CD4-positive, alpha-beta T cell treated with Interleukin-2 at 100 ng/mL for 4 hours (primary cell): ENCODE measurements at places on chromosomes 2 and 18.

- DNase-seq, result no peak
Measured at GRCh38 chr2:179898873-179899272, 37.5 kb upstream of the ZNF385B start.

DNA sequence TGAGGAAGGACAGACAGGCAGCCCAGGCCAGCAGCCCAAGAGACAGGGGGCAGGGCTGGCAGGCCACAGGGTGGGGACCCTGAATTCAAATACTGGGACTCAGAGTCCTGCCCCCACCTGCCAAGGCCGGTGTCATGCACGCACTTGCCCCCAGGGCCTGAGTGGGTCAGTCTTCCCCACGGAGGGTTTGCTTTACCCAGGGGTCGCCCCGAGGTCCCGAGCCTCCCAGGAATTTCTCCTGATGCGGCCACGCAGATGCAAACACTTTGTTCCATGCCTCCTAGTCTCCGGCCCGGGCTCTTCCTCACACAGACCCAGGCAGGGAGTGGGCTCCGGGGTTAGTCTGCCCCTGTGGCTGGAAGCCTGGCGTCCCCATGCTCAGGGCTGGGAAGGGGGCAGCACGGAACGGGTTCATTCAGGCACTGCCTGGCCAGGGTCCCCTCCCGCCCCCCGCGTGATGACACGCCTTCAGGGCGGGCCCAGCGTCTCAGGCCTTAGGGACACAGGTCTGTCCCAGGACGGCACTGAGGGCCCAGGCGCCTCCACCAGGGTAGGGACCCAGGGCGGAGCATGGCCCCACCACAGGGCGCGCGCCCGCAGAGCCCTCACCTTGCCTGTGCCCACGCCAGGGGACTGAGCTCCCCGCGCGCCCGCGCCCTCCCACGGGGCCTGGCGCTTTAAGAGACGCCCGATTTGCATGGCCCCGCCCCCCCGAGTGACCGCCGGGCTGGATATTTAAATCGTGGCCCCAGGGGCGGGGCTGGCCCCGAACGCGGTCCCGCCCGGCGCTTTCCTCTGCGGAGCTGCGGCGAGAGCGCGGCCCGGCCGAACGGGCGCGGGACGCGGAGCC, at the start of gene SNED1:
Gene SNED1, plus strand, starts transcription at position 763 of the 850 bp plus-strand sequence. CDS start 220 bp downstream, outside the sequence.
- DNase-seq, result peak; percentile 35

DNA sequence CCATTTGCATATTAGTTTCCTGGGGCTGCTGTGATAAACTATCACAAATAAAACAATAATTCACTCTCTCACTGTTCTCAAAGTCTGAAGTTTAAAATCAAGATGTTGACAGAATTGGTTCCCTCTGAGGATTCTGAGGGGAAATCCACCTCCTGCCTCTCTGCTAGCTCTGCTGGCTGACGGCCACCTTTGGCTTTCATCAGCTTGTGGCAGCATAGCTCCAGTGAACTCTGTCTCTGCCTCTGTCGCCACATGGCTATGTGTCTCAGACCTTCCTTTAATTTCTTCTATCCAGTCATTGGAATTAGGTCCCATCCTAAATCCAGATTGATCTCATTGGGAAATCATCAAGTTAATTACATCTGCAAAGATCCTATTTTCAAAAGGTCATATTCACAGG, 38.9 kb upstream of the TRIM43 start:
- DNase-seq, result no peak

GRCh38 chr2:99956232-99957030, 186.0 kb downstream of the AFF3 start:
- no peak for DNase-seq

DNA sequence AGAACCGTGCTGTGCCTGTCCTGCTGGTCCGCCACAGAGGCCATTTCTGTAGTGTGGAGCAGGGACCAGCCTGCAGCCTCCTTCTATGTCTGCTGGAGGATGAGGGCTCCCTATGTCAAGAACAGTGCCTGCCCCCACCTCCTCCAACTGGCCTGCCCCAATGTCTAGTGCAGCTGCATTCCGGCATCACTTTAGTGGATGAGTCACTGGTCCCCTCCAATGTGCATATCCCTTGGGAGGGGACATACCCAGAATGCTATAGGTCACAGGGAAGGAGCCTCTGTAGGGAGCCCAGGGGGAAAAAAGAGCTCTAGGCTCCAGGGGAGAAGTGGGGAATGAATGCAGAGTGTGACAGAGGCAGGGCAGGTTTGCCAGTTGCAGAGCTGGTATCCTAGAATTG, 219.6 kb downstream of the CELF4 start:
- no peak for DNase-seq

GRCh38 chr2:105617631-105618350, 126.9 kb upstream of the NCK2 start:
- DNase-seq, result no peak

DNA sequence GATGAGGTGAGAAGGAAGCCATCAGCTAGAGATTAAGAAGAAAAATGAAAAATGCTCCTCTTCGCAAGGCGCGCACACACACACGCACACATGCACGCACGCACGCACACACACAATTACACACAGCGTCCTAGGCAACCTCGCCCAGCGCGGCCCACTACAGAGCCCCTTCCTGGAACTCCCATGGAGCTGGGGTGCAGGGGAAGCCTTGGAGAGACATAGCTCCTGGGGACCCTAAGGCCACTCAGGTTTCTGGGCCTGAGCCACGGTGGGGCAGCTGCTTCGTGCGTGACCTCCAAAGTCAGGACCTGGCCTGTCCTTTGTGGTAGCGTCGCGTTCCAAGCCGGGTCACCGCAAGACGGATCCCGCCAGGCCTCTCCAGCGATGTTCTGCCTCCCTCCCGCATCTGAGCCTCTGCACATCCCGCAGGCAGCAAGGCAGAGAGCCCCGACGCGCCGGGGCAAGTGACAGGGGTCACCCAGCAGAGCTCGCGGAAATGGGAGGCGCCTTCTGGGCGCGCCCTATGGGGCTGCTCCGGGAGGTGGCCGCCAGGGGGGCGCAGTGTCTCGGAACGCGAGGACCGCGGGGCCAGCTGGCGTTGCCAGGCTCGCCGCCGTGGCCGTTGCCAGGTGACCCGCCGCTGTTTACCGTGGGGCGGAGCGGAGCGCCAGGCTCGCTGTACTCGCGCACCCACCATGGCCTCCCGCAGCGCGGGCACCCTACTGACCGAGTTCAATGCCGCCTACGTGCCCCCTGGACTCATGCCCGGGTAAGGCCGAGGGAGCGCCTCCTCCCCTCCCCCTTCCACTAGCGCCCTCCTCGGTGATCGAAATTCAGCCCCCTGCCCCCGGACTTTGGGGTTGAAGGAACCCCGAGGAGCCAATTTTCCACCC, 79.0 kb downstream of the CIB4 start:
- DNase-seq, result no peak

GRCh38 chr2:127605691-127606263, 40.2 kb upstream of the GPR17 start:
- DNase-seq, result no peak

- DNase-seq, result no peak
Measured at GRCh38 chr2:69779258-69780001, 37.5 kb downstream of the ANXA4 start.

- DNase-seq, result no peak
Measured at GRCh38 chr18:70022636-70023035, 75.0 kb upstream of the CD226 start.

DNA sequence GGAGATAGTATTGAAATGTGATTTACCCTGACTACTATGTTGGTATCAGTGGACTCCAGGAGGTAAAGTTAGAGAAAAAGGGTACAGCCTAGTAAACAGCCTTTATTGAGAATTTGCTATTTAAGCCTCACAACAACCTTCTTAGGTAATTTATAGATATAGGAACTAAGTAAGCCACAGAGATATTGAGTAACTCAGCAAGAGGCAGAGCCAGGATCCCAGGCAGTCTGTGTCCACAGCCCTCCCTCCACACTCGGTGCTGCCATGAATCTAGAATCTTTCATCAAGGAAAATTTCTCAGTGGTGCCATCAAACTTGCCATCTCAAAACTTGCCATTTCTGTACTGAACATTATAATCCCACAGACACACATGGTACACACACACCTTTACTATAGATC, 170.9 kb downstream of the CAPN13 start:
- DNase-seq, result no peak

DNA sequence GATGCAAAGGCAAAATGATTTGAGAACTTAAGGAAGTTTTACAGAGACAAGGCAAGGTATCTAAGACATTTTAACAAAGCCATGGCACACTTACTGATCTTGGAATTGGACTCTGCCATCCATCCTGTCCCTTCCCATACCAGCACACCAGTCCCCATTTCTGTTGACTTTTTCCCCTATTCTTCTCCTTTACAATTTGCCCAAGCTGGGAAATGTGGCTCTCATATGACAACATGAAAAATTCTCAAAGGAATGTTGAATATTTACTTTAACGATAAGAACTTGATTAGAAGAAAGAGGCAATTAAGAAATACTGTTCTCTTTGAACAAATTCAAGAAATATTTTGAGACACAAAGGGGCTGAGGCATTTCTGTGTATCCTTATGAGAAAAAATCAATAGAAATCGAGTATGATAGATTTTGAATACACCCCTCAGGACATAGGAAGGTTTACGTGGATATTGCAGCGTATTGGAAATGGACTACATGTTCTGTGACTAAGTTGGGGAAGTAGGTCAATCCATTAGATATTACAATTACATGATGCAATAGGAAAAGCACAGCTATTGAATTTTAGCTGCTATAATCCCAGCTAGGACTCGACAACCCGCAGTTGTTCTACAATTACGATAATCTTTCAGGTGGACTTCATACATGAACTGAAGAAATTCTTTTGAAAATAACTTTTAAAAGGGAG, 201.6 kb downstream of the TRIB2 start:
- no peak for DNase-seq

- no peak for DNase-seq
Measured at GRCh38 chr2:46346719-46347118, 49.5 kb downstream of the EPAS1 start.

GRCh38 chr18:58466636-58467205, 162.2 kb downstream of the ALPK2 start:
- DNase-seq, result no peak

DNA sequence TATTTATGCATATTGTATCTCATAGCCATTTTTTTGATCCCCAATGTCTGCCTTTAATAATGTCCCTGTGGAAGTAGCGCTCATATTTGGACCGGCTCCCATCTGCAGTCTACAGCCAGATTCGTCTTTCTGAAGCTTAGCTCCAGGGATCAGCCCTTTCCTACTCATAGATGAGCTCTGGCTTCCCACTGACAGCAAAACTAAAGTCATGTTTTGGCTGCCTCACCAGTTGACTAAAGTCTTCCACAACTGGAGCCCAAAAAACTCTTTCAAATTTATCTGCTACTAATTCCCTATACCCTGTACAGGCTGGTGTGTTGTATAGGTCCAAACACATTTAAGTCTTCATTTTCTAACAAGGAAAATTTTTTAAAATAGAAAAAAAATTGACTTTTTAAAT, 294.2 kb upstream of the HNMT start:
- no peak for DNase-seq

GRCh38 chr2:27954771-27955383, 64.3 kb downstream of the BABAM2 start:
- DNase-seq, result peak; percentile 65

- DNase-seq, result no peak
Measured at GRCh38 chr2:217832115-217832514, 170.7 kb downstream of the TNS1 start.

DNA sequence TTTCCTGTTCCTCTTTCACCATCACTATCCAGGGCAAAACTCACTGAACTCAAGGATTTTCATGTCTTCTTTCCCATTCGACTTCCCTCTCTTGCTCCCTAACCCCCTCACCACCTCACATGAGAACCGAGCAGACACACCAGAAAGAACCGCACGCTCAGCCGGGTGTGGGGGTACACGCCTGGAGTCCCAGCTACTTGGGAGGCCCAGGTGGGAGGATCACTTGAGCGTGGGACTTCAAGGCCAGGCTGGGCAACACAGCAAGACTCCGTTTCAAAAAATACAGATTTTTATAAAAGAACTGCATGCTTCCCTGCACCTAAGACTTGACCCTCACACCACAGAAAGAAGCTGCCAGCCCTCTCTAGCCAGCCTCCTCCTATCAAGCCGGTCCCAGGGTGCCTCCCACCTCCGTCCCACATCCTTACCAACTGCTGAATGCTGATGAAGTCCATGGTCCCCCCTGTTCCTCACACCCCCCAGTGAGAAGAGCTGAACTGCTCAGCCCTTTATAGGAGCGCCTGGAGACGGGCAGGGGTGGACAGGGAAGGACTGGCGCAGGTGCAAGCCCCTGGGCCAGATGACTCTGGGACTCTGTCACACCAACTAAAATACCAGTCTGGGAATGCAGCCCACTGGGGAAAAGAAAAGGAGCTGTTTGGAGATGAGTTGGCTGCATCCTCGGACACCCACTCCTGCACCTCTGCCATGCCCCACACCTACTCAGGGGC, at the start of gene ANKRD23:
Gene ANKRD23, minus strand, starts transcription at position 484 of the 731 bp plus-strand sequence. Its CDS starts 29 bp downstream, at position 455.
- DNase-seq, result no peak

- DNase-seq, result no peak
Measured at GRCh38 chr18:42533009-42533575, 578.1 kb downstream of the PIK3C3 start.

DNA sequence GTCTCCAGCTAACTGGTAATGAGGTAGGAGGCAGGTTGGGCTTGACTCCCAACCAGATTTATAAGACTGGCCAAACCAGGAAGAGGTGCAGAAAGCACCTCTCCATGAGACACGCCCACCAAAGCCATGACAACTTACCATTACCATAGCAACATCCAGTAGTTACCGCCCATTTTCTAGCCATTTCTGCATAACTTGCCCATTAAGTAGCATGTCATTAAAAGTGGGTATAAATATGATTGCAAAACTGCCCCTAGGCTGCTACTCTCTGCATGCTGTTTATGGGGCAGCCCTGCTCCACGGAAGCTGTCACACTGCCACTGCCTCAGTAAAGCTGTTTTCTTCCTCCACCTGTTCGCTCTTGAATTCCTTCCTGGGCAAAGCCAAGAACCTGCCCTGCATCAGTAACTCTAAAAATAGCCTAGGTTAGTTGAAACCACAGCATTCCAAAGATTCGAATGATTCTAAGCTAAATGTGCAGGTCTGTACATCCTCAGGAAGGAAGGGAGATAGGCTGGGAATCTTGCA, 131.9 kb downstream of the ATL2 start:
- no peak for DNase-seq
